Activated CD4-positive, alpha-beta T cell treated with anti-CD3 and anti-CD28 coated beads, Interleukin-2, amount 10 ng/mL, durations not matched to agents 24 days and 14 days (primary cell): ENCODE measurements at places on chromosomes 6 and 20. TPM values are rescaled to one million over a fixed set of nuclear protein-coding genes. Genes with fewer than 3 reads are reported as not detected.

Gene NDUFAF4
- total RNA-seq, result 71.8 and 74.4 TPM in 2 replicates

Gene HLA-B
- total RNA-seq, result 3,406 and 3,483 TPM in 2 replicates

Gene TLDC2
- total RNA-seq, result not detected in 2 replicates

Gene HEY2
- total RNA-seq, result not detected in 2 replicates

Gene ZNF334
- total RNA-seq, result 1.6 and 2.0 TPM in 2 replicates

Gene FAM184A
- total RNA-seq, result 7.5 and 9.0 TPM in 2 replicates
